ENCODE measurements at places on chromosomes 6 and 20. TPM values are rescaled to one million over a fixed set of nuclear protein-coding genes. Genes with fewer than 3 reads are reported as not detected.

The C6orf141 gene
- not detected for total RNA-seq

The PABPC1L gene
- 29.0 TPM for total RNA-seq

The AK9 gene
- 2.8 TPM for total RNA-seq

The CRIP3 gene
- total RNA-seq, result 2.2 TPM

The TFAP2C gene
- not detected for total RNA-seq

The RXRB gene
- 30.3 TPM for total RNA-seq

The RALGAPB gene
- 19.6 TPM for total RNA-seq

The CD24 gene
- total RNA-seq, result 17.6 TPM

The TRERF1 gene
- total RNA-seq, result 19.5 TPM

The ATP9A gene
- total RNA-seq, result 0.37 TPM

The MTCH1 gene
- total RNA-seq, result 103 TPM

The LAMA4 gene
- total RNA-seq, result 0.21 TPM

The PPP1R18 gene
- 100 TPM for total RNA-seq

The LCA5 gene
- total RNA-seq, result 0.26 TPM

The SALL4 gene
- 0.08 TPM for total RNA-seq
